ENCODE measurements at places on chromosomes 6 and 20.

- no peak for DNase-seq
Observed at GRCh38 chr6:111737065-111737521, 131.4 kb upstream of the TRAF3IP2 start.

GRCh38 chr20:9409981-9410380 is 104.4 kb upstream of the LAMP5 start:
- DNase-seq, result no peak

DNA sequence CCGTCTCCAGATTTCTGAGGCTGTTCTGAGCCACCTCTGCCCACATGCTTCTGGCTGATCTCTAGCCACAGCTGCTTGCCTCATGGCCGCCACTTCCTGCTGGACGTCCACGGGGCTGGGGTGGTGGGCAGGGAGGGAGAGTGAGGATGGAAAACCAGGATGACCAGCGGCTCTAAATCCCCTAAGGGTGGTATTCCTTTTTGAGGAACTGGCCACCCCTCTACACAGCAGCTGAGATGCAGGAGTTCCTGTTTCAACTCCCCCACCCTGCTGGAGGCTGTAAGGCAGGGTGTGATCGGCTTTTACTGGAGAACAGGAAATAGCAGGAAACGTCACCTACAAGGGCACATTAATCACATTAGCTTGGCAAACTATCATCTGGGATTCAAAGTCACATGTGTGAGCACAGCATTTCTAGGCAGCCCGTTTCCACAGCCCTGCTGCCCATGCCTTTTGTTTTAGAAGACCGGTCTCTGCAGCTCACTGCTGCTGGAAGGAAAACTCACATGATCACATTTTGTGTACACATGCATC is 181.6 kb upstream of the ECI2 start:
- no peak for DNase-seq

GRCh38 chr20:38404016-38404415 is 31.1 kb downstream of the SNHG17 start:
- no peak for DNase-seq

DNA sequence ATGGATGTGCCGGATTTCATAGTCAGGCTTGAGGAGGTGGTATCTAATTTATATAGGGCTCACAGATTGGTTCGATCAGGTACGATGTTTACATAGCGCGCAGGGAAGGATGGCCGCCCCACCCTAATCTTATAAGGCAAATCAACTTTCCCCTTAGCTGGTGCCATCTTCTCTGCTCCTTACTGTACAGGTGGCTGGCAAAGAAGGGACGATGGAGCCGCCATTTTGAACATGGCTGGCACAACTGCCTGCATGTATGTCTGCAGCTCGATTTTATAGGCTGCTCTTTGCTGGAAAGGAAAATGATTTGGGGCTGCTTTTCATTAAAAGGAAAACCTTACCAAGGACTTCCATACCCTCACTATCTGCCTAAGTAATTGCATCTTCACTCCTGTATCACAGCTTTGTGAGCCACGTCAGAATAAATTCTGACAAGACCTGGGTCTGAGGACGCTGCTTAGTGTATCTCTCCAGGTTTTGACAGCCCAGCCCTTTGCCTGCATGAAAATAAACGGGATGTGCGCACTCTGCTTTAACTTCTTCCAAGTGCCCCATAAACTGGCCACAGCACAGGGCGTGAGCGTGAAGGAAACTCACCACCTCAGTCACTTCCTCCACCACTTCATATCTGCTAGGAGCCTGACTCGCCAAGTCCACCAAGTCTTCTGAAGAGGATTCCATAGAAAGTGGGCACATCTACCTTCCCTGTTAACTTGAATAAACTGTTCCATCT is 109.4 kb upstream of the ARMC2 start:
- no peak for DNase-seq
